ENCODE measurements at places on chromosomes 16 and 17.

GRCh38 chr17:76276461-76277299 is 11.5 kb downstream of the UBALD2 start:
- DNase-seq, result peak; percentile 72

DNA sequence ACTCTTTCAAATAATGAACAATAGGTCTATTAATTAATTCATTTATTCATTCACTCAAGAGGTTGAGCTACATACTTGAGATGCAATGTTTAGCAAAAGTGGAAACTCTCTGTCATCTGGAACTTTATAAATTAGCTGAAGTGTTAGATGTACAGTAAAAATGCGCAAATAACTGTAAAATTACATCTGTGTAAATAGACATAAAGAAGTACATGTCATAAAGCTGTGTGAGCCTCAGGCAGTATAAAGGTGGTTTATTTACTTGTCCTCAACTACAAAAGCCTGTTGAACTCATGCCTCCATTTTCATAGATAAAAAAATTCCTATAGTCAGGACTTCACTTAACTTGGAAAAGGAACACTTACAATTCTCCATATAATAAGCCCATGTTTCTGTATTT is 343.1 kb downstream of the CDH11 start:
- no peak for DNase-seq

GRCh38 chr16:65222536-65222935 is 100.7 kb upstream of the CDH11 start:
- DNase-seq, result no peak

DNA sequence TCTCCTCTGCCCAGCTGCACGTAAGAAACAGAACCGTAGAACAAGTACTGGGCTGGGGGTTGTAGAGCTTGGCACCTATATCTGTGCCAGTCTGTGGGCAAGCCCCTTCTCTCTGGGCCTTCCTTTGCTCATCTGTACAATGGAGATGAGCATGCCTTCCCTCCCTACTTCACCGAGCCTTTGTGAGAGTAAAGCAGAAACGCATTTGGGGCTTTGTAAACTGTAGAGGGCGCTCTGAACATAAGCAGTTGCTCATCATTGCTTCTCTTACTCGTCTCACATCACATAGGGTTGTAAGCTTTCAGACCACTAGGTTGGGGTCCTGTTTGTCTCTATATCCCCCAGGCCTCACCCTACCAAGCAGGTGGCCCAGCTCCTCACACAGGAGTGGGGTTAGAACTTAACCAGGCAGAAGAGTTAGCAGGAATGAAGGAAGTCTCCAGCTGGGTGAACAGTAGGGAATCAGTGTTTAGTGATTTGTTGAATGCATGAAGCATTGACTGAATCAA is 15.1 kb downstream of the SAMD14 start:
- DNase-seq, result peak; percentile 84

DNA sequence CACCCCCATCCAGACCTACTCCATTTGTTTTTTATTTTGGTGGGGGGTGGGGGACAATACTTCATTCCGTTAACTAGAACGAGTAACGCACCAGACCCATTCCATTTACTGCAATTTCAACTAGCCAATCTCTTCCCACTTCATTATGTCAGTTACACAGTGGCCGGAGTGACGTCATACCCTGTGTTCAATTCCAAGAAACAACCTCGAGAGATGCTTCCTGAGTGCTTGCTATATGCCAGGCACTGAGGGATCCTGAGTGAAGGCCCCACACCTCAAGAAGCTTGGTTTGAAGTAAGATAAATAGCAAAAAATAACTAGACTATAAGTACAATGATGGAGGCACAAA is 9.1 kb upstream of the SIAH1 start:
- no peak for DNase-seq

DNA sequence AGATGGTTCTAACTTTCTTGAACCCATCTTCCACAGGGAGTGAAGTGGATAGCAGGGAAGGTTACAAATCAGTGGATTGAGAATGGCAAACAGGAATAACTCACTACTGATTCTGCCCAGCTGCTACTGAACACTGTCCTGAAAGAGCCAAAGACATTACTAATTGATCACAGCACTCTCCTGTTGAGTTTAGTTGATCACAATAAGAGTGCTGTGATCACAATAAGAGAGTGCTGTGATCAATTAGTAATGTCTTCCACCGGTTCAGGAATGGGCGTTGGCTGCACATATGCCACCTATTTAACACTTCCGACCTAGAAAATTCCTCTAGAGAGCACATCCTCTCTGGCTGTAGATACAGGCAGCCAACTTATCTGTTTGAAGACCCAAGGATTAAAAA is 11.4 kb downstream of the CFAP97D1 start:
- peak; percentile 86 for DNase-seq

DNA sequence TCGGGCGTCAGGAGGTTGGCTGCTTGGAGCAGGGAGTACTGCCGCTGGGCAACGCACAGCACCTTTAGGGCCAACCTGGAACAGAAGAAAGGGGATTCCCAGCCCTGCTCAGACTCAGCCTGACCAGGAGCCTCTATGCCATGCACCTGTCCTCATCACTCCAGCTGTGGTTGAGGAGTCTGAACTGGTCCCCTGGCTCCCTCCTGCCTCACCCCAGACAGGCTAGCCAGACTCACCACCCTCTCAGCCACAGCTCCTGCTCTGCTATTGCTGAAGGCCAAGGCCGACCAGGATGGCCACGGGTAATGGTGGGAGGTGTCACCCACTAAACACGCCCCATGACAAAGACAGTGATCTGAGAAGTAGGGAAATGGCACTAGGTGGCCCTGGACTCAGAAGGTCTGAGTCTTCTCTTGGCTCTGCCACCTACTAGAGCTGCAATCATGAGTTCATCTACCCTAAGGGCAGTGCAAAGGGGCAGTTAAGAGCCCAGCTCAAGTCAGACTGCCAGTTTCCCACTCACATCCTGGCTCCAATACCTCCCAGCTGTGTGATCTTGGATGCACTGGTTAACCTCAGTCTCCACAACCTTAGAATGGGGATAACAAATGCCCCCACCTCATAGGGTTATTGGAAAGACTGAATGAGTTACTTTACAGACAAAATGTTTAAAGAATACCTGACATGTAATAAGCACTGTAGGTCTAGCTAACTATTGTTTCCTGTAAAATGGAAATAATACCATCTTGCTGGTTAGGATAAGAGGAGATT is 13.8 kb upstream of the GFAP start:
- DNase-seq, result no peak

- DNase-seq, result no peak
Measured at GRCh38 chr17:44745301-44745700, 13.5 kb upstream of the ADAM11 start.

- no peak for DNase-seq
Measured at GRCh38 chr17:76812263-76812662, 55.9 kb upstream of the MGAT5B start.

- DNase-seq, result no peak
Measured at GRCh38 chr16:576823-577201, 7.0 kb downstream of the PIGQ start.

DNA sequence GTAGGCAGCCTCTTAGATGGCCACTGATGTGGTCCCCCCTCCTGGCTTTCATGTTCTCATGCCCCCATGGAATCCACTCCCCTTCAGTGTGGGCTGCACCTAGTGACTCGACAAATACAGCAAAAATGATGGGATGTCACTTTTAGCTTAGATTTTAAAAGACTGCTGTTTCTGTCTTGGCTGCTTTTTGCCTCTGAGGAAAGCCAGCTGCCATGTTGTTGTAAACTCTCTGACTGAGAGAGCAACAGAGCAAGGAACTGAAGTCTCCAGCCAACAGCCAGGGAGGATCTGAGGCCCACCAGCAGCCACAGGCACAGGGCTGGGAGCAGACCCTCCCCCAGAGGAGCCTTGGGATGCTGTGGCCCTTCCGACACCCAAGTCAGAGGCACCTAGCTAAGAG is 60.6 kb upstream of the MARCHF10 start:
- DNase-seq, result no peak

DNA sequence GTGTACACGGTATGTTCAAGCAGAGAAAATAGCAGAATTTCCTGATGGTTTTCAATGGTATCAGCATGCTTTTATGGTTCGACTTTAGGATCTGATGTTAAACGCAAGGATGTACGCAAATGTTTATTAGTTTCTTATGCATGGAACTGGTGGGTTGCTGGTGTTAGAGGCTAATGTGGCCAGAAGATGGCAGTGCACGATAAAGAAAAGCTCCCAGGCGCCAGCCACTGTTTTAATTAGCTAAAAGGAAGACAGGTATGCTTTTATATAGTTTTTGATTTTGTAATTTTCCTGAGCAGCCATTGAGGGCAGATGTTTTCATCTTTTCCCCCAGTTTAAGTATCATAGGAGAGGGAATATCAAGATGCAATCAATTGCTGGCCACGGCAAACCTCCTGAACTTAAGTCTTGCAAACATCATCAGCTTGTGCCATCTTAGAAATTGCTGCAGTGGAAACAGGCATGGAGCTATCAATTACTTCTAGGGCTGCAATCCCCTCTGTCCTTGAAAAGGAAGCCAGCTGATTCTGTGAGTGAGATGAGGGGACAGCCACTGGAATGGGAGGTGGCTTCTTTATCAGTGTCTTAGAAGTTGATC is 648.5 kb upstream of the RBFOX1 start:
- peak; percentile 3 for DNase-seq

- no peak for DNase-seq
Measured at GRCh38 chr17:20920095-20920814, 122.6 kb downstream of the USP22 start.

DNA sequence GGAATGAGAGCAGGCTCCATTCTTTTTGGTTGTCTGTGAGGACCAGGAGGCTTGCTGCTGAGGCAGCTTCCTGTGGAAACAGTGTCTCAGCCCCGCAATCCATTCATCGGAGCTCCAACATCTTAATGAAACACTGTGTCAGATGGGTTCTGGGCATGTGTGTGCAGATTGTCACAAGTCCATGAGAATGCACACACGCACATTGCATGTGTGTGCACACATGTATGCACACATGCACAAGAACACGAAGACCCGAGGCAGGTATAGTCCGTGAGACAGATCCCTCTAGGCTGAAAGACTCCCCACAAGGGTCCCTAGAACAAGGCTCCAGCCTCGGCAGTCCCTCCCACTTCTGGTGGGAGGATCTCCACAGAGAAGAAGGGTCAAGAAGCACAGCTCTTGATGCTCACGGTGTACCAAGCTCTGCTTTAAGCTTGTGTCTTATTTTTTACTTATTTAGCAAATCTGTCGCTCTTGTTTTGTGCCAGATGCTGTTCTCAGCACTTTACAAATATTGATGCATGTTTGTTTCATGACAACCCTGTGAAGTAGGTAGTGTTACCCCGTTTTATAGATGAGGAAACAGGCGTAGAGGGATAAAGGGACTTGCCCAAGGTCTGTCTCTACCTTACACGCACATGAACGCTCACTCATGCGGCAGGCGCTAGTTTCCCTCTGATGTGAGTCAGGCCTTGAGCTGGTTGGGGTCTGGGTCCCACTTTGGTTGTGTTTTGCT is 213.1 kb downstream of the SEC14L1 start:
- peak; percentile 62 for DNase-seq

- DNase-seq, result no peak
Measured at GRCh38 chr16:89060207-89060794, 33.4 kb upstream of the ACSF3 start.

DNA sequence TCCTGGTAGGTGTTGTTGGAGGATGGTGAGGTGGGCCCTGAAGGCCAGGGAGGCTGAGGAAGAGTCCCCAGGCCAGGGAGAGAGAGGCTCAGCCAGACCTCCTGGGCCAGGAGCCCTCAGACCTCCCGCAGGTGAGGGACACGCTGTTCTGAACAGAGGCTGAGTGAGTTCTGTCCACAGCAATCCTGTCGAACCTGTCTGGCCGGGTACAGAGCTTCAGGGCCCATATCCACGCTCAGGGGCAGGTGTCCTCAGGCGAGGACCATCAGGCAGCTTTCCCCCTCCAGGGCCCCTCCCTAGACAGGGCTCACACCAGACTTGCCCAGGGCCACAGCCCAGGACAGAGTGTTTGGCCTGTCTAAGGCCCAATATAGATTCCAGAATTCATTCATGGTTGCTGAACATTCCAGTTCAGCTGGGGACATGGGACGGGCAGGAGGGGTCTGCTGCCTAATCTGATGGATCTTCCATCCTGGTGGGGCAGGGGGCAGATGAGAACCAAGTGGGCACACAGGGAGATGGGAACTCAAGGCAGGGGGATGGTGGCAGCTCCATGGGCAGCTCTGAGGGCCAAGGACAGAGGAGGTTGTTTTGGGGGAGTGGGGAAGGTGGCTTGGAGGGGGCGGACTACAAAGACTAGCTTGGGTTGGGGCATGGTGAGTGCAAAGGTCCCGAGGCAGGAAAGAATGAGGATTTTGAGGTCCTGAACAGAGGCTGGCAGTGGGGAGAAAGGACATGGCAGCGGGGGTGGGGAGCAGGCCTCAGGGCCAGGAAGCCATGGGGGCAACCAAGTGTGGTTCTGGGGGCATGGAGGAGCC is 23.4 kb upstream of the MPRIP start:
- DNase-seq, result no peak

DNA sequence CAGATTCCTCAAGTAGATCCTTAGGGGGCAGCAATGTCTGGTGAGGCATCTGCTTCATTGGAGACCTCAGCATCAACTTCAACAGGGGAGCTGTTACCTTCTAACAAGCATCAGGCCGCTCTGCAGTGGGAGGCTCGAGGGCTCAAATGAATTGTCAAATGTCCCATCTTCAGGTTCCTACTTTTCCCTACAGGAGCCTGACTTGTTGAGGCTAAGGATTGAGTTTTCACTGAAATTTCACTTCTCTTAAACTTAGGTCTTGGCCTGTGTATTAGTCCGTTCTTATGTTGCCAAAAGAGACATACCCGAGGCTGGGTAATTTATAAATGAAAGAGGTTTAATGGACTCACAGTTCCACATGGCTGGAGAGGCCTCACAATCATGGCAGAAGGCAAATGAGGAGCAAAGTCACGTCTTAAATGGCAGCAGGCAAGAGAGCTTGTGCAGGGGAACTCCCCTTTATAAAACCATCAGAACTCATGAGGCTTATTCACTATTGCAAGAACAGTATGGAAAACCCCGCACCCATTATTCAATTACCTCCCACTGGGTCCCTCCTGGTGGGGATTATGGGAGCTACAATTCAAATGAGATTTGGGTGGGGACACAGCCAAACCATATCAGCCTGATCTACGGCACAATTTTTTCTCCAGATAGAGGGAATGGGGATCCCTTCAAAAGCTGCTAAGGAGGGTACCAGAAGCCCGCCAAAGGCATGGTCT is 5.1 kb upstream of the CD300LD start:
- no peak for DNase-seq

DNA sequence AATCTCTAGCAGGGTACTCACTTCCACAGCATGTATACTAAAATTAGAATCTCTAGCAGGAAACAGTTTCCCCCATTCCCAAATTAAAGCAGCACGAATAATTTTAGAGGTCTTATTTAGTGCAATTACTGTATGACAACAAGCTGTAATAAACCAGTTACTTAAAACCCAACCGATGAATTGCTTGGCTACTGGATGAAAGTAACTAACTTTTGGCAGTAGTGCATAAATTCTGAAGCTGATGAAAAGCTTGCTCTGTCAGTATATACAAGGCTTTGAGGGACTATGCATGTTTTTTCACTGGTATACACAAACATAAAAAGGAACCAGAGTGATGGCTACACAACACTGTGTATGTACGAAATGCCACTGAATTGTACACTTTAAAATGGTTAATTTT is 89.4 kb downstream of the CFDP1 start:
- no peak for DNase-seq
